Dermis blood vessel endothelial cell (primary cell): ENCODE measurements at places on chromosomes 2 and 18. TPM values are rescaled to one million over a fixed set of nuclear protein-coding genes. Genes with fewer than 3 reads are reported as not detected.

The ALKAL2 gene
- 0.28 TPM in 1 of 2 replicates, not detected in the other for total RNA-seq

GRCh38 chr18:77495079-77495478 lies 245.4 kb downstream of the GALR1 start:
- DNase-seq: no peak

DNA sequence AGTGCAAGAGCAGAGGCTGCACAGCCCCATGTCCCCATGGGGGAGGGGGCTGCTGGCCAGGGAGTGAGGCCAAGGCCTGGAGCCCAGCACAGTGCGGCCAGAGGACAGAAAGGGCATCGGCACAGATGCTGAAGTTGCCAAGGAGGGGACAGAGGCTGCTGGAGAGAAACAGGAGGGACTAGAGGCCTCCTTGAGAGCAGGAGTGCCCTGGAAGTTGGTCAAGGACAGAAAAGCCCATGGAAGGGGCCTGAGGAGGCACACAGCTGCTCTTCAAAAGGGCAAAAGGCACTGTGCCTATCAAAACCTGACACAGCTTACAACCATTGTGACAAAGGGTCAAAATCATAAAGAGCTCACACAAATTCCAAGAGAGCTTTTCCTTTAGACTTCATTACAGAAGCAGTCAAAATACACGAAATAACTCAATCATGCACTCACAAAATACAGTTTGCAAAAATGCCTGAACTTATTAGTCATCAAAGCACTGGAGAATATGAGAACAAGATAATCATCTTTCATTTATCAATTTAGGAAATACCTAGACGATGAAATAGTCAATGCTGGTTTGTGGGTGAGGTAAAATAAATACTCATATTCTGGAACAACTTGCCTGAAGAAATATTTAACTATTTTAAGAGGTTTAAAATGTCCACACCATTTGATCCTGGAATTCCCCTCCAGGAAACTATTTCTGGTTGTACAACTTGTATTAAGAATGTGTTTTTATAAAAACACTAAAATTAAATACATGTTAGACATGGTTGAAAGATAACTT lies 79.6 kb downstream of the USP40 start:
- peak; percentile 74 for DNase-seq

GRCh38 chr2:208451061-208451460 lies 44.5 kb downstream of the PTH2R start:
- no peak for DNase-seq

- DNase-seq: no peak
Observed at GRCh38 chr2:26970928-26971627, 641 bp downstream of the MAPRE3 start.

- DNase-seq: peak; percentile 87
Observed at GRCh38 chr18:39946623-39947061, 2008.4 kb upstream of the PIK3C3 start.

- no peak for DNase-seq
Observed at GRCh38 chr2:76563730-76564129, 853.0 kb upstream of the GCFC2 start.

GRCh38 chr2:149430743-149431736 lies 100.7 kb downstream of the LYPD6 start:
- DNase-seq: no peak

The EDAR gene
- total RNA-seq: not detected in 2 replicates

The OTOF gene
- total RNA-seq: 73.3 and 89.5 TPM in 2 replicates

The C2orf92 gene
- total RNA-seq: 0.88 and 3.4 TPM in 2 replicates

The CD302 gene
- 13.4 and 19.2 TPM in 2 replicates for total RNA-seq

The IL36RN gene
- not detected in 2 replicates for total RNA-seq

The MAP3K19 gene
- total RNA-seq: not detected in 2 replicates

The ZNF142 gene
- total RNA-seq: 9.0 and 14.1 TPM in 2 replicates

DNA sequence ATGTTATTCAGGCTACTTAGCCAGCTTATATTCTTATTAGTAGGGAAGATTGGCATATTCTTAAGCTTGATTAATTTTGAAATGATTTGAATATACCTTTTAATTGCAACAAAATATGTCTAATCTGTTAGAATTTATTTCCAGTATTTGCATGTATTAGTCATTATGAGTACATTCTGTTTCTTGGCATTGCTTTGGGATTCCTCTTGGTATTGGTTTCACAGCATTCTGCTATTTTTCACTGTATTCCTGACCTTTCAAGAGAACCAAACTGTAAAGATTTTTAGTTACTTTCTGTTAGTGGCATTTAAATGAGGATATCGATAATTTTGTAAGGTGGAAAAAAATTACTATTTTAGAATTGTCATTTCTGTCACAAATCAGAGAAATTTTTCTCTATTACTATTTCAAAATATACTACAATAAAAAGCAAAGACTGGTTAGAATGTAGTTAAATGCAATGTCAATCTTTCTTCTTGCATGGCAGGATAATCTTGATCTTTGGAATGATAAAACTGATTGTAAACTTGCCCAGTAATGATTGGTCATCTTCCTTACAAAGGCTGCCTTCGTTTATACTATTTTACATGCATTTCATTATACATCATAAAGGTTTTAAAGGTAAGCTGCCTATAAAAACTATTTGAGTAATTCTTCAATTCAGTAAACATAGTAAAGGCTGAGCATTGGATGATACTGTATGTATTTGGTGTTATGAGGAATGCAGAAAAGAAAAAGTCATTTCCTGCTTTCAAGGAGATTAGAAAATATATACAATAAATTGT lies 86.1 kb downstream of the SLC4A10 start:
- no peak for DNase-seq

GRCh38 chr2:202049092-202049728 lies 15.6 kb downstream of the FZD7 start:
- no peak for DNase-seq

DNA sequence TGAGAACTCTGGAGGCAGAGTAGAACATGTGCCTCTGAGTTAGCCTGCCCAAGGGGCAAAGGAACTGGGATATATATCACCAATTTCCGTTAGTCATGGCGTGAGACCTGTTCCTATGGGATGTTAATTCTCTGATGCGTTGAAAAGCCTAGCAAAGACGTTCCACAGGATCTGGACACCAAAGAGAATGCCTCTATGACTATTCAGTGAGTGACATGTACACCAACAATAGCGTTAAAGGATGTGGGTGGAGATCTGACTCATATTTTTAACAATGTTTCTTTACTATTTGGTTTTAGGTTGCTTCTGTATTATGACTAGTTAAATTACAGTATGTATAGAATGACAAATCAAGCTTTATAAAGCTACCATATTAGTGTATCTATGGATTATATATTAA lies 320.9 kb upstream of the MC4R start:
- peak; percentile 69 for DNase-seq

GRCh38 chr2:120699292-120699691 lies 36.4 kb upstream of the GLI2 start:
- DNase-seq: no peak

The KCNG2 gene
- total RNA-seq: 0.51 and 0.93 TPM in 2 replicates

- no peak for DNase-seq
Observed at GRCh38 chr2:98913916-98914712, 21.9 kb downstream of the CRACDL start.

The ATP6V1B1 gene
- not detected in 2 replicates for total RNA-seq

The MYO7B gene
- total RNA-seq: 0.09 TPM in 1 of 2 replicates, not detected in the other

- no peak for DNase-seq
Observed at GRCh38 chr2:229141424-229142025, 129.6 kb downstream of the PID1 start.

DNA sequence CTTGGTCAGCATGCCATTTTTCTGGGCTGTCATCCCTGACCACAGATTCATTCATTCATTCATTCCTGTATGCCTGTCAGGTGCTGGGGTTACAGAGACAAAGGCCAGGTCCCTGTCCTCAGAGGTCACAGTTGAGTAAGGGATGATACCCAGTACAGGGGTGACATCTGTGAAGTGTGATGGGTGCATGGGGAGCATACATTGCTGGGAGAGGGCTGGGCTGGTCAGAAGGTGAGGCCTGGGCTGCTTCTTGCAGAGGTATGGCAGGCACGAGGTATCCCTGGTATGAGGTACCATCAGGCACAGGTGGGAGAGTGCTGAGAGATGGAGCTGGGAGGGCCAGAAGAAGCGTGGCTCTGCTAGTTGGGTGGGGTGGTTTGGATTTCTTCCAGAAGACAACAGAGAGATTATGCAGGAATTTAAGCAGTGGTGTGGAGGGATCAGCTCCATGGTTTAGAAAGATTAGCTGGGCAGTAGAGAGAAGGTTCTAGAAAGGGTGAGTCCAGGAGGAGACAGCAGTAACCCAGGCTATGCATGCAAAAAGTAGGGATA lies 181.9 kb upstream of the HAAO start:
- no peak for DNase-seq

The NEB gene
- total RNA-seq: 1.0 and 1.2 TPM in 2 replicates

DNA sequence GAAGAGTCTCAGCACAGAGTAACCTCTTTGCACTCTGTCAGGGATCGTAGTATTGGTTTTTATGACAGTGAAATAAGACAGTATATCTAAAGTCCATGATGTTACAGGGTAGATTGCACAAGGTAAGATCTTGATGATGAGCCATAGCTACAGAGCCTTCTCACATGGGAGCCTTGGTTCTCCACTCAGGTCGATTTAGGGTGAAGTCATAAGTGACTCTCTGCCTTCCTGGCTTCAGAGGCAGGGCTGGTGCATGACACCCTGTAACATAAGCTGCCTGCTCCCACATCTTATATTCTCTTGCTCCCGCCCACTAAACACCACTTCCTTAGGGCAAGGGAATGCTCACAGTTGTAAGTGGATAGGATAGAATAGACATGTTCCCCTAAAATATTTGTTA lies 13.3 kb downstream of the DAPL1 start:
- DNase-seq: no peak

DNA sequence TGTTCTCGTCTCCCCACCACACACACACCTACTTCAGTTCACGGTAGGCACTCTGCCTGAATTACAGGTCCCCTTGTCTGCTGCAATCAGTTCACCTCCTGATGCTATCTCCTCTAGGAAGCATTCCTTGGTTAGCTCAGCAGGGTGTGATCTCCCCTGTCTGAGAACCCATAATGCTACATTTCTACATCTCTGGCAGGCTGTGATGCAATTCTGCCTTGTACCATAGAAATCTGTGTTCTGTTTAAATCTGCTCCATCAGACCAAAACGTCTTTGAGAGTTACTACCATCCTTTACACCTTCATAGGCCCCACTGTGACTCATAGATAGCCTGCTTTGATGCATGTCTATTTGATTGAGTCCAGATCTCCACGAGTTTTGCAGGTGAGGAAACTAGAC lies 103.9 kb downstream of the TTC32 start:
- DNase-seq: no peak

DNA sequence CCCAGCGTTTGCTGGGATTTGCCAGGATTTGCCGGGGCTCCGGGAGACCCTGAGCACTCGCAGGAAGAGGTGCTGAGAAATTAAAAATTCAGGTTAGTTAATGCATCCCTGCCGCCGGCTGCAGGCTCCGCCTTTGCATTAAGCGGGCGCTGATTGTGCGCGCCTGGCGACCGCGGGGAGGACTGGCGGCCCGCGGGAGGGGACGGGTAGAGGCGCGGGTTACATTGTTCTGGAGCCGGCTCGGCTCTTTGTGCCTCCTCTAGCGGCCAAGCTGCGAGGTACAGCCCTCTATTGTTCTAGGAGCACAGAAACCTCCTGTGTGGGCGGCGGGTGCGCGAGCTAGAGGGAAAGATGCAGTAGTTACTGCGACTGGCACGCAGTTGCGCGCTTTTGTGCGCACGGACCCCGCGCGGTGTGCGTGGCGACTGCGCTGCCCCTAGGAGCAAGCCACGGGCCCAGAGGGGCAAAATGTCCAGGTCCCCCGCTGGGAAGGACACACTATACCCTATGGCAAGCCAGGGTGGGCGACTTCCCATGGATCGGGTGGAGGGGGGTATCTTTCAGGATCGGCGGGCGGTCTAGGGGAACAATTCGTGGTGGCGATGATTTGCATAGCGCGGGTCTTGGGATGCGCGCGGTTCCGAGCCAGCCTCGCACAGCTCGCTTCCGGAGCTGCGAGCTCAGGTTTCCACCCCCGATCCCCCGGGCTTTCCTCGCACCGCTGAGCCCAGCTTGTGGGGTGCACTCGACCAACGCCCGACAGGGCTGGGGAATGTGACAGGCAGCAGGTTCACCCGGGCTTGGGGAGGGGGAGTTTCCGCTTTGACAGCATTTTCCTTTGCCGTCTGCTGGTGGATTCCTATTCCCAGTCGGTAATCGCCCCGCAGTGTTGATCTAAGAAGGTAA lies 2.8 kb downstream of the ONECUT2 start:
- peak; percentile 87 for DNase-seq

The NPPC gene
- 0.17 TPM in 1 of 2 replicates, not detected in the other for total RNA-seq

- DNase-seq: no peak
Observed at GRCh38 chr2:154459286-154459685, 239.2 kb upstream of the KCNJ3 start.

DNA sequence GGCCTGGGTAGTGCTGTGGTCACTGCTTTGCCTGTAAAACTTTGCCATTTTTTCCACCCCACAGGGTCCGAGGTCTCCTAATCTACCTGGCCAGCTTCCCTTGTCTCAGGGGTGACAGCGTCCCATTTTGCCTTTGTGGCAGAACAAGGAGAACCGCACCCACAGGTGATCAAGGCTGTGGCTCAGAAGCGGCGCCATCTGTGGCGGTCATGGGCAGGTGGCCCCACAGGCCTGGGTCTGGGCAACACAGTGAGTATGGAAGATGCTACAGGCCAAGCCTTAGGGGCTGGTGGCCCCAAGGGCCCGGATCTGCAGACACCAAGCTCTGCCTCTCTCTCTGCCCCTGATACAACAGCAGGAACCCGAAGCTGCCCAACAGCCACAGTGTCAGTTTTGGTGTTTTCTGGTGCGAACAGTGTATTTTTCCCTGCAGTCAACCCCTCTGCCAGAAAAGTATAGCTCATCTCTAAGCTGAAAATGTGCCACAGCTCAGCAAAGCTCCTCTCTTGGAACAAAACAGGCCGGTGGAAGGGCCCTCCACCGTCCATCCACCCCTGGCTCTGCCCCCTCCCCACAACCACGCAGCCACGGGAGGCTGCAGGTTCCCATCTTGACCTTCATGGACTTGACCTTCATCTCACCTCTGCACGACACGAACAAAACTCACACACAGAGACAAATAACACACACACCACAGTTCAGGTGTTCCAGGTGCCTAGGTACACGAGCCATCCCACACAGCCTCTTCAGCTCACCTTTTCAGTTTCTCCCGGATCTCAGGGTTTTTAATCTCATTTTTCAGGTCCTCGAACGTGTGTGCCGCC lies 96.7 kb downstream of the PXDN start:
- no peak for DNase-seq

DNA sequence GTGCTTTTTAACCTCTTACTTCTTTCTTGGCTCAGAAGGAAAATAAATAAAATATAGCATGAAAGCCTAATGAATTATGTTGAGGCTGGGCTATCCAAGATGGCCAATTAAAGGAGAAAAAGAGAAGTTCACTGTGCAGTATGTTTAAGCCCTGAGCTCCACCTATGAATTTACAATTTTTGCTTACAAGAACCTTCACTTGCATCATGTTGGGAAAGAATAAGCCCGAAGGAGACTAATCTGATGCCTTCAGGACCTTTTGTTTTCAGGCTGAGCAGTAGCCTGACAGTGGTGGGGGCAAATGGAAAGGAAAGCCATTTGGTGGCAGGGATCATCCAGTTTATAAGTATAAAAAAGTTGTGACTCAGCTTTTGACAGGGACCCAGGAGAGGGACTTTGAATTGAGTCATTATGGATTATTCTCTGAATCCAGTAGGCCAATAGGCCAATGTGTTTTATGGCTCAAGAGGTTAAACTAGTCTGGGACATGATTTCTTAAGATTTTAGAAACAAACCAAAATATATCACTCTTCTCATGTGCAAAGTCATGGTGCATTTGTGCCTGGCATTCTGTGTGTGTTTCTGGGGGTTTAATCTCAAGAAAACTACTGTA lies 56.9 kb downstream of the E2F6 start:
- no peak for DNase-seq

- DNase-seq: no peak
Observed at GRCh38 chr2:10426726-10427617, 21.2 kb downstream of the ODC1 start.
